ENCODE measurements at places on chromosomes 5 and 9. TPM values are rescaled to one million over a fixed set of nuclear protein-coding genes. Genes with fewer than 3 reads are reported as not detected.

GRCh38 chr9:69748304-69748703, 11.5 kb downstream of the PTAR1 start:
- no peak for DNase-seq

DNA sequence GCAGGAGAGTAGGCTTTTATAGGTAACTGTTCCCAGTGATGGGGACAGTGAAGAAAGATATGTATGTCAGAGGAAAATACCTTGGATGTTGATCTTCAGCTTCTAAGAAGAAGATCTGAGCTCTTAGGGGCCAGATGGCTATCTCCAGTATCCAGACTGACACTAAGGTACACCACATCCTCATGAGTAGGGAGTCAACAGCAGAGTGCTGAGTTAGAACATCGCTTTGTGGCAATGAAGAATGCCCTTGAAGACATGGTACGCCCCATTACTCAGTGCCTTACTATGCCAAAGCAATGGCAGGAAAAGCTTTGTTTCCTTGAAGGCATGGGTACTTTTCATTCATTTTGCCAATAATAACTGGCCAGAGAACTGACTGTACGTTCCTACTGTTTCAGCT, 263.7 kb downstream of the CEMIP2 start:
- no peak for DNase-seq

DNA sequence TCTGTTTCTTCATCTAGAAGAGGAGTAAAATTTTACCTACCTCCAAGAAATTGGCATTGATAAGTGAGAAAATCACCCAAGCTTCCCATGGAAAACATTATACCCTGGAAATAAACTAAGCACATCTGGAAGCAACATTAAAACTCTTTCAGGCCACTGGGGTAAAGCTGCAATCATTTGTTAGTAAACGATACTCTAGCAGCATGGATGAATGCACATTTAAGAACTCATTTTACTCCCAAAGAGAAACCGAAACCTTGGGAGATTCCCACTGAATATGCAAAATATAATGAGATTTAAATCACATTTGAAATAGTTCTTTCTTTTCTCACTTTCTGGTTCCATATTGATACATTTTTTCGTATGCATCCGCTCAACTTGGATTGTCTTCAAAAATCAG, 467.5 kb downstream of the EFNA5 start:
- no peak for DNase-seq

DNA sequence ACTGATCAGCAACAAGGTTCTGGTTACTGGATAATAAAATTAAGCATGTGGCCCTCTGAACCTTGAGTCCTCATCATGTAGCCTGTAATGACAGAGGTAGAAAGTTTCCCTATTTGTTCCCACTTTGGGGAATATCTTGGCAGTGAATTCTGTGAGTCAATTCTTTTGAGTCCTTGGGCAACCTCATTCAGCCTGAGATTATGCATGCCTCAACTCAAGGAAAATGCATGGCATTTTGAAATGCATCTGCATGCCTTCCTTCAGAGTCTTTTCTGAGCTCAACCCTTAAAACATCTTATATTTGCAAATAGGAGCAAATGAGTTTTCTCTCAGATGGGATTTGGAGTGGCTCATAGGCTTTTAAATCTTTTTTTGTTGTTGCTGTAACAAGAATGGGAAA, 218.1 kb upstream of the CD180 start:
- no peak for DNase-seq

GRCh38 chr9:119343059-119343990, 25.9 kb downstream of the BRINP1 start:
- DNase-seq: no peak

DNA sequence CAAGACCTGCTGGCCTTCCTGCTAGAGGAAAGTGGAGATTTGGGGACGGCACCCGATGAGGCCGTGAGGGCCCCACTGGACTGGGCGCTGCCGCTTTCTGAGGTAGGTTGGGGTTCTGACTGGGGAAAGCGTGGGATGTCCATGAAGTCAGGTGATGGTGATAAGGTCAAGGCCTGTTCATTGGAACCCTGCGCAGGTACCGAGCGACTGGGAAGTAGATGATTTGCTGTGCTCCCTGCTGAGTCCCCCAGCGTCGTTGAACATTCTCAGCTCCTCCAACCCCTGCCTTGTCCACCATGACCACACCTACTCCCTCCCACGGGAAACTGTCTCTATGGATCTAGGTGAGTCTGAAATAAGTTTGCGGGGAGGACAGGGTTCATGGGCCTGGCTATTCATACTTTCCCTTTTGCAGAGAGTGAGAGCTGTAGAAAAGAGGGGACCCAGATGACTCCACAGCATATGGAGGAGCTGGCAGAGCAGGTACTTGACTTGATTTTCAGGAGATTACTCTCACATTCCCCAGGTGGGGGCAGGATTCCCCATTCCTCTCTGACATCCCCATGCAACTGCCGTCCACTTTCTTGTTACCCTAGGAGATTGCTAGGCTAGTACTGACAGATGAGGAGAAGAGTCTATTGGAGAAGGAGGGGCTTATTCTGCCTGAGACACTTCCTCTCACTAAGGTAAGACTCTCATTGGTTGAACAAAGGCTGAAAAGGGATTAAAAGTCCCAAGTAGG, 505 bp downstream of the CREB3 start:
- peak; percentile 54 for DNase-seq

DNA sequence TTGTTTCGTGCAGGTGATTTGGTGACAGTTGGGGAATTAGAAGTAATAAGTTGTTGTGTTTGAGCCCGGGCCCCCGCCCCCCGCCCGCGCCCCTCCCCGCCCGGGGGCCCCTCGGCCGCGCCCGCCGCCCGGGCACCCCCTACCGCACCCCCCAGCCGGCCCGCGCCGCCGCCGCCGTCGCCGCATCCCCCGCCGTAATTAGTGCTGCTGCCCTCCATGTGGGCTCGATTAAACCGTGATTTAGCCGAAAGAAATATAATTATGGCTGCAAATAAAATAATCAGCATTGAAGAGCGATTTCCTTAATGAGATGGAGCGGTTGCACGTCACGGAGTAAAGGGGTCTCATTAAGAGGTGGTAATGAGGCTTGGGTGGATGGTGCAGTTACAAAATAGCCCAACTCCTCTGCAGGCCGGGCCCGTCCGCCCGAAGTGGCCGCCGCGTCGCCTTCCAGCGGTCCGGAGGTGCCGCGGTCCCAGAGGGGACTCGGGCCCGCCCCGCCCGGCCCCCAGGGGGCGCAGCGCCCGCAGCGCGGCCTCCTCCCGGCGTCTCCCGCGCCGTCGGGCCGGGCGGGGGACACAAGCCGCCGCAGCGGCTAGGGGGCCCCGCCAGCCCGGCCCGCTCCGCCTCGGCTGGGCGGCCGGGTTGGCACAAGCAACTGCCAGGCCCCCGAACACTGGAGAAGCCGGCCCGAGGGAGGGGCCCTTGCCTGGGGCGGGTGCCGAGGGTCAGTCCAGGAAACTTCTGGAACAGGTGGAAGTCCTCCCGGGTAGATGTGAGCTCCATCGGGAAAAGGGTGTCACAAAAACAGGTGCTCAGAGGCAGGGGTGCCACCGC, 6.9 kb upstream of the OTP start:
- peak; percentile 66 for DNase-seq

DNA sequence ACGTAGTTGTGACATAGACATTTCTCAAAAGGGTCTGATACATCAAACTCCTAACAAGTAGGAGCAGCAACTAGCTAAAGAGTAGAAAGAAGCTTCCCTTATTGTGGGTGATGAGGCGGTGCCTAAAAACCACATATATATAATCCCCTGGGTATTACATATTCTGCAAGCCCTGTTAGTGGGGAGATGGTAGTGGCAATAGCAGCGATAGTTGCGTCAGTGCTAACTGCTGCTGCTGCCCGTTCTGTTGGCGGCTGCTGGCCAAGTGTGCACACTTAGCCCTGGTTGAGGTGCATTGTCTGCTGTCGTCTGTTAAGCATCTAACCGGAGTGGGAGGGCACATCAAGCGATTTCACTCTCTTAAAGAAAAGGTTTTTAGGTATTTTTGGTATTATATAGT, 35.8 kb downstream of the VLDLR start:
- peak; percentile 39 for DNase-seq

DNA sequence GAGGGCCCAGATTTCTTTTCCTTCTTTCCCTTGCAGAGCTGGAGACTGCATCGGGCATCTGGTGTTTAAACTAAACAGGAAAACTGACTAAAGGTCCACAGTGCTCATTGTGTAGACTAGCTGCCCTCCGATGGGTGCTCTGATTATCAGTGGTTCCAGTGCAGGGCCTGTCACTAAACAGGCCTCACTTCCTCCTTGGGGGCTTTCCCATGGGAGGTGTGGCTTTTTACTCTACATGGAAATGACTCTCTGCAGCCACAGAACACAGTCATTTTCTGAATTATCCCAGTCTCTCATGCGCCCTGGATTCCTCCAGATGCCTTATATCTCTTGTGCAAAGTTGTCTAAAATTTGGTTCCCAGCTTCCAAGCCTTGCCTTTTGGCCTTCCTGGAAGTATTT, 199.2 kb downstream of the TRIO start:
- DNase-seq: no peak

DNA sequence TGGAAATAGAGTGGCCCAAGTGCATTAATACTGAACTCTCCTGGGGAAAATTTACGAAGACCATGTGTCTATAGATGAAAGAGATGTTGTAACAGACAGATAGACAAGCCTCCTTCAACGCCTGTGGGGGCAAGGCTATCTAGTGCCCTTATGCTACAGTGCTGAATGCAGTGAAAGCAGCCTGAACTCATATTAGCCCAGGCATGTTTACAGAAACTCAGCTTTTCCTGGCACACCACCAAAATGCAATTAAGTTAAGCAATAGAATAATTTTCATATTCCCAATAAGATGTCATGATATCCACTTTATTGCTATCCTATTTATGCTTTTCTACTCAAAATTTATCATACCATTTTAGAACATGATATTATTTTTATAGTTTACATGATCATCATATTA, 277.0 kb downstream of the DIRAS2 start:
- DNase-seq: no peak

- DNase-seq: no peak
Observed at GRCh38 chr9:113808391-113809358, 67.4 kb upstream of the ZNF618 start.

- DNase-seq: peak; percentile 91
Observed at GRCh38 chr9:126722922-126723806, 81.7 kb upstream of the ZBTB43 start.

GRCh38 chr5:172747471-172747870, 23.5 kb downstream of the DUSP1 start:
- no peak for DNase-seq

- DNase-seq: no peak
Observed at GRCh38 chr9:70257991-70258691, 637 bp upstream of the SMC5 start.

DNA sequence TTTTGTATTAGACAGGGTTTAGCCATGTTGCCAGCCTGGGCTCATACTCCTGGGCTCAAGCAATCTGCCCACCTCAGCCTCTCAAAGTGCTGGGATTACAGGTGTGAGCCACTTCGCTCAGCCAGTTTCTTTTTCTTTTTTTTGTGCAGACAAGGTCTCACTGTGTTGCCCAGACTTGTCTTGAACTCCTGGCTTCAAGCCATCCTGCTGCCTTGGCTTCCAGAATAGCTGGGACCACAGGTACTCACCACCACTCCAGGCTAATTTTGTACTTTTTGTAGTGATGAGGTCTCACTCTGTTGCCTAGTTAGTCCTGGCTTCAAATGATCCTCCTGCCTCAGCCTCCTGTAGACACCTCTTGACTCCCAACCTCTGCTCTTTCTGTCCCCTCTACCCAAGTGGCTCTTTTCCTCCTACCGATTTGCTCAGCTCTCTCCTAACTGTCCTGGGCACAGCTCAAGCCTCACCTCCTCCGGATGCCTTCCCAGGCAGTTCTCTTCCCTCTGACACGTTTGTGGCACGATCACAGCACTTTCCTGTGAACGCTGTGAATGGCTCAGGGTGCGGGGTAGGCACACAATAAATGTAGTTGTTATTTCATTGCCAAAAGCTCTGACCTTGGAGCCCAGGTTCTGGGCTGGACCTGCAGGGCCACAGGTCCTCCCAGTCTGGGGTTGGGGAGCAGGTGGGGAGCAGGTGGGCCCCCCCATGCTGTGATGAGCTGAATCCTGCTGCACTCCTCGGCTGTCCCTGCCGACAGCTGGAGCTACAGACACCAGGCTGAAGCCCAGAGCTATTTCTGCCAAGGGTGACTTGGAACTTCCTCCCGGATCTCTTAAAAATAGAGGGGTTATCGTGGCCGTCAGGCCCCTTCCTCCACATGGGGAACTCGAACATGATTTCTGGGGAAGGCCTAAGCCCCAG, 23.9 kb downstream of the GFI1B start:
- DNase-seq: no peak

DNA sequence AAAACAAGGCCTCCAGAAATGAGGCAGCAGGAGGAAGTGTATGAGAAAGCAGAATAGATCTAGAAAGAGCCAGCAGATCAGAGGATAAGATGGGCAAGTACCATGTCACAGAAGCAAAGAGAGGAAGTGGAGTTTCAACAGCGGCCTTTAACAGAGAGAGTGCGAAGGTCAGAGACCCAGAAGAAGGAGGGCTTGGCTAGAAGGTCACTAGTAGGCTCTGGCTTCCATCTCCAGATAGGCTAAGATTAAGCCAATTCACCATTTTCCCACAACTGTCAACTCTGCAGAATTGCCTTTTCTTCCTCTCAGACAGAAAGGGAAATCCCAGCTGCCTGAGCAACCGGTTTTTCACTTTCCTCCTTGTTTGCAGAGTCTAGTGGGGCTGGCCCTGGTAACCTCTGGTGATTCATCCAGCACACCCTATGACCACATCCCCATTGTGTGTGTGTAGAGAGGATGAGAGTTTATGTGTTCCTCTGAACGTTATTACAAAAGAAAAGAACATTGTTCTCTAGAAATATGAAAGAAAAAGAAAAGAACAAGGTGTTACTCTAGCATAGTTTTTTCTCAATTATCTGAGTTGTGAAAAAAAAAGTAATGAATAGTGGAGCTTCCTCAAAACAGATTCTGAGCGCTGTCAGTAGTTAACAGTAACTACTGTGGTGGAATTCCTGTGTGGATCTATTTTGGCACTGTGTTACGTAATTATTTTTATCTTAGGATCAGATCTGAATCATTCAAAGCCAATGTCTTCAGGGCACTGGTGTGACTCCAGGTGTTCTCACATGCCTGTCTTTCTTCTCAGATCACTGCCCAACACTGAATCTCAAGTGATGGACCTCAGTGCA, 220.4 kb downstream of the ARRDC3 start:
- peak; percentile 62 for DNase-seq

- no peak for DNase-seq
Observed at GRCh38 chr9:79574781-79575180, 3.0 kb downstream of the TLE4 start.

The GARIN3 gene
- total RNA-seq: not detected

The LHX3 gene
- not detected for total RNA-seq

The SPINK7 gene
- not detected for total RNA-seq

The LCNL1 gene
- total RNA-seq: 4.9 TPM

The PGM5 gene
- total RNA-seq: 1.8 TPM

The CDC25C gene
- 0.48 TPM for total RNA-seq

The ZNF354C gene
- 4.0 TPM for total RNA-seq

Data from natural killer cell (primary cell).